ENCODE measurements at places on chromosomes 11 and 22.

DNA sequence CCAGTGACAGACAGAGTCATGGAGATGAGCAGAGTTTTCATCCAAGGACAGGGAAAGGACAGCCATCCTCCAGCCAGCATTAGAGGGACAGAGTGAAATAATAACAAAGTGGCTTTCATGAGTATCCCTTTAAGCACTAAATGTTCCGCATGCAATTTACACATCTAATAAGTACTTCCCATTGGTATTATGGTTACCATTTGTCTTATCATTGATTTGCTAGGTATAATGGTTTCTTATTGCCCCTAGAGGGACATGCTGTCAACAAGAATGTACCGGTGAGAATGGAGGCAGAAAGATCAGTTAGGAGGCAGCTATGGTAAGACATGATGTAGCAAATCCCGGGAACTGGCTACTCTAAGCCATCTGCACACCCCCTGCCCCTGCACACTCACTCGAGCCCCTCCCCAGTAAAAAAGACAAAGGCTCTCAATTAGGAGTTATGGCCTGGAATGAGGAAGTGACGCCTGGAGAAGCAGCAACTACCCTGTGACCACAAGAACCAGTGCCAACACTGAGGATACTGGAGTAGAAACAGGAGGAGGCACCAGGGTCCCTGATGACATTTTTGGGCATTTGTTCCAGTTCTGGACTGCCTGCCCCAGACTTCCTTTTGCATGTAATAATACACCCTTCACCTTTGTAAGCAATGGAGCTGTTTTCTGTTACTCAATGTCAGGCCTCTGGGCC lies 30.2 kb upstream of the HMGXB4 start:
- DNase-seq, result no peak

DNA sequence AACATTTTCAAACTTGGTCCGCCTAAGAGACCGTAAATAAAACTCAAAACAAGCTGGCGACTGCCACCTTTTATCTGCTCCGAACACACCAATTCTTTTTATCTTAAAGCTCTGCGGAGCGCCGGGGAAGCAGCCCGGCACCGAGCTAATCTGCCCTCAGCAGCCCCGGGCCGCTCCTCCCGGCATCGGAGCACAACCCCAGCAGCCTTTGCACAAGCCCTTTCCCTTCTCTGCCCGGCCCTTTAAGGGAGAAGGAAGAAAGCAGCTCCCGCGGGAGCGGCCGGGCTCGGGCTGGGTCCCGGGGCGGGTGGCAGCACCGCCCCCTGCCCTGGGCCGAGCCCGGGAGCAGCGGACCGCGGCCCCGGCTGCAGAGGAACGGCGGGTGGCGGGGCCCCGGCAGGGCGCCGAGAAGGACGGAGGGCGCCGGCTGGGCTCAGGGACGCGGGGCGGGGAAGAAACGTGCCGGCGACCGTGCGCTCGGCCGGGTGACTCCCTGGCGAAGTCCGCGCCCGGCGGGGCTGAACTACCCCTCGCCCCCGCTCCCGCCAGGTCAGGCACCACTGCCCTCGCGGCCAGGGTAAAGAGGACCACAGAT lies 133.6 kb upstream of the C11orf58 start:
- no peak for DNase-seq

GRCh38 chr11:38835966-38836365 lies 2237.9 kb upstream of the RAG2 start:
- no peak for DNase-seq

DNA sequence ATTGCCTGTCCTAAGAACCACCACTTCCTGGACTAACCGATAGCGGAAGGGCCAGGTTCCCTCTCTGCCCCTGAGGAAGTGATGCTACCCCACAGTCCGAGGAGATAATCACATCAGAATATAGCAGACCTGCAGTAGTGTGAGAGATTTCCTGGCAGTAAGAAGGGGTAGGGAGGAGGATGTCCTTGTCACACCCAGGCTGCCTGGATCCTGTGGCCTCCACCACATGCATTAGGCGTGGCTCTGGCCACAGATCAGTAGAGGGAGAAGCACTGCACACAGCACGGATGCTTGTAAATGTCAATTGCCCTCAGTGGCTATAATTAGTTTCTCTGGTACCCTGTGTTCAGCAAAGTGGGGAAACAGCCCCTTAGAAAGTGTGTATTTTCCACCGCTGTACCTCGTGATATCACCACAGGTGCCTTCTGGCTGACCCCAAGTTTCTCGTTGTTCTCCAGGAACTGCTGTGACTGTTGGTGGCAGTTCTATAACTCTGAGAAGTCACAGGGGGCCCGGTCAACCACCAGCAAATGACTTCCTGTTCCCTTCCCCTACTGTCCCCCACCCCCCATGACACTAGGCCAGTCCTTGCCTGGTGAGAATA lies 61.8 kb downstream of the UBASH3B start:
- no peak for DNase-seq

DNA sequence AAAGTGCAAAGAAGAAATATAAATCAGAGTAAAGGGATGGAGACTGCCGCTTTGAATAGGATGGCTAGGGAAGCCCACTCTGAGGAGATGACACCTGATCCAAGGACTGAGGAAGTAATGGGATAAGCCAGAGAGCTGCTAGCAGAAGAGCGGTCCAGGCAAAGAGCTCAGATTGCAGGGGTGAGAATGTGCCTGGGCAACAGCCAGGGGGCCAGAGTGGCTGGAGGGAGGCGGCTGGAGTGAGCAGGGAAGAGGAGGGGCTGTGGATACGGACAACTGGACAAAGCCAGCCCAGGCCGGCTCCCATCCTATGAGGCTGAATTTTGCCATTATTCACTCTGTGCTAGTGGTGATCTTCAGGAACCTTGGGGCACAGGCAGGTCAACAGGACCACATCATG lies 360.3 kb upstream of the SYN3 start:
- no peak for DNase-seq

DNA sequence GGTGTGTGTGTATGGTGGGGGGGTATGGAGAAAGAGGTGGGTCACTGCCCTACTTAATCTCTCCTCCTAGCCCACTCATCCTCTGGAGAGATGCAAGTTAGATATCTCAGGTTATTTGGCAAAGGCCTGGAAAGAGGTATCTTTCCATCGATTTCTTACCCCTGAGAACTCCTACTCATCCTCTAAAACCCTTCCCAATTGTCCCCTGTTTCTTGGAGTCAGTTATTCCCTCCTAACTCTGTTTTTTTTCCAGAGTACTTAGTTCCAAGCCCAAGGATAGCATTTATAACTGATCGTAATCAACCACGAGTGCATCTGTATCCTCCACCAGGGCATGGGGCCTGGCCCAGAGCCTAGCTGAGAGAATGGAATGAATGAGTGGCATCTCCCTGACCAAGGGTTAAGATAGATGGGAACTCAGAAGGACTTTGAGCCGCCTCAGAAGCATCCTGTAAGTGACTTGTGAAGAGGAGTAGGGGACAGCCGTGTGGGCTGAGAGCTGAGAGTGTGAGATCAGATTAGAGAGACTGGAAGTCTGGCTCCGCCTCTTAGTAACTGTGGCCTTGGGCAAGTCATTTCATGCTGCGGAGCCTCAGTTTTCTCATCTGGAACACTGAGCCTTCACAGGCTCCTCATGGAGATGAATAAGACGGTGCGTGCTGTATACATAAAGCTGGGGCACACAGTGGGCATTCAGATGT lies 16.2 kb downstream of the CD6 start:
- peak; percentile 27 for DNase-seq

GRCh38 chr11:119318240-119319135 lies 1.6 kb upstream of the MCAM start:
- DNase-seq, result no peak

GRCh38 chr11:72617080-72617762 lies 57.0 kb downstream of the PDE2A start:
- DNase-seq, result no peak

GRCh38 chr11:17439316-17439782 lies 37.3 kb downstream of the ABCC8 start:
- no peak for DNase-seq

DNA sequence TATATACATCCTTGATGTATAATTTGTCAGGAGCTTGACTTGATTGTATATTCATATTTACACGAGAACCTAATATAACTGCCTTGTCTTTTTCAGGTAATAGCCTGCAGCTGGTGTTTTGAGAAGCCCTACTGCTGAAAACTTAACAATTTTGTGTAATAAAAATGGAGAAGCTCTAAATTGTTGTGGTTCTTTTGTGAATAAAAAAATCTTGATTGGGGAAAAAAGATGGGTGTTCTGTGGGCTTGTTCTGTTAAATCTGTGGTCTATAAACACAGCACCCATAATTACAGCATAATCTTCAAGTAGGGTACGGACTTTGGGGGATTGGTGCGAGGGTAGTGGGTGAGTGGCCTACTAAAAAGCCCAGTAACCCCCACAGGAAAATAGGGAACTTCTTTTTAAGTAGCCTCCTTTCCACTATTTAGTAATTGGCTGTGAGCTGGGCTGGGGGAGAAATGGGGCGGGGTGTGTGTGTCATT lies 7.5 kb downstream of the MALAT1 start:
- DNase-seq, result no peak

DNA sequence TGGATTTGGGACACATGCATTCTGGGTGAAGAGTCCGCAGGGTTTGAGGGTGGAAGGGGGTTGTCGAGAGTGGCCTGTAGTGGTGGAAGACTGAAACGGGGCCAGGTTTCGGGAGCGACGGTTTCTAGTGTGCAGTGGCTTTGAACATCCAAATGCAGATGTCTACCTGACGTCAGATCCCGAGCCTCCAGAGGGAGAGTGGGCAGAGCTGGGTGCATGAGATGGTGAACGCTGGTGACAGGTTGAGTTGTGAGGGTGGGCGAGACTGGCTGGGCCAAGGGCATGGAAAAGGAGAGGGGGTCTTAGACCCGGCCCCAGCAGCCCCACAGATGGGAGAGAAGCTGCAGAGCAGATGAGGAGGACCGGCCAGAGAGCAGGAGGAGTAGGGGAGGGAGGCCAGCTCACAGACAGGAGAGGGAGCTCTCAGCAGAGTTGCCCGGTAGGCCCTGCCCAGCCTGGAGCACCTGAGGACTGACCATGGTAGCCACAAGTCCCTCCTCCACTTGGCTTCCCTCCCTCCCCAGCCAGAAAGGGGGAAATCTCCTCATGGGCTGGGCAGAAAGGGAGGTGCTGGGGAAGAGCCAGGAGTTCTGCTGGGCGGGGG lies 14.2 kb downstream of the KCNJ4 start:
- DNase-seq, result no peak

DNA sequence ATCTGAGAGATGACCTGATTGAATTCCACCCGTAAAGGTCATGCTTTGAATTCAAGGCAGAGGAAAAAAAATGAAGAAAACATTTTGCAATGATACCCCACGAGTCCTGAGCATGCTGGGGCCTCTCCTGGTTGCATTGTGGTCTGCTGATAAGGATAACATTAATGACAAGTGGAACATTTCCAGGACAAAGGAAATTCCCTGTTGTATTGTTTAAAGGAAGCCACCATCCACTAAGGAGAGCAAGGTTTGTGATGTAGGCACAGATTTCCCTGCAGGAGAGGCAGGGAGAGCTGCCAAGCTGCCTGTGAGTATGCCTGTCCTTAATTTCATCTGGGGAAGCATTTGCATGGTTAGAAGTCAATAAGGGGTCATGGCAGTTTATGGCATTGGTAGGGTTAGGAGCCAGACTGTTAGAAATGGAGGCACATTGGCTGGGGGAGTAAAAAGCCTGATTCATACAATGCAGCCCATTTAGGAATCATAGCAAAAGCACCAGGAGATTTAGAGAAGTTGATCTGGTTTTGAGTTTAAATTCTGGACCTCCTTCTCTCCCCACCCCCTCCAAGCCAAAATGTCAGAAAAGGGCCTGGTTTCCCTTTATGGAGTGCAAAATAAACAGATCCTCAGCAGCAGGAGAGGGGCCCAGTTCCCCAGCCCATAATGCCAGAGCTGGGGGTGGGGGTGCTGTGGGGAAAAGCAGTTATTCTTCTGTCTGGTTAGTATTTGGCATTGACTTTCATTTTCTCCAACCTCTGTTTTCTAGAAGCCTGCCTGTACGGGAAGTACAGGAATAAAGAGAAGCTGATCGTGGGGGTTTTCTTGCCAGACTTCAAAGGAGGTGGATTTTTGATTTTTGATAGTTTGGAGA lies 22.1 kb downstream of the FLI1 start:
- no peak for DNase-seq

DNA sequence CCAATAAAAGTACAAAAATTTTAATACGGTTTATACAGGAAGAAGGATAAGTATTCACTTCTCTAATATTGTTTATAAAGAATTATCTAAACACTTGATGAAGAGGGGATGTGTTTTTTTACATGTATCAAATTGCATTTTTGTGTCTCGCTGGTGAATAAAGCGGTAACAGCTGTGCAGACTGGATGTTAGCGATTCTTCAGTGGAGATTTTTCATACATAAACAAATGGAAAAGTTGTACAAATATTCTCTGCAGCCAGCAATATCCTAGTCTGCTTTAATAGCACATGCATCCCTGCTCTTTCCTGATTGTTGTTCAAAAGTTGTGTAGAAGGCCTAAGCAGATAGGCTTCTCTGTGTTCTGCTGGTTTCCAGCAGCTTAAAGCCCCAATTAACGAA lies 369.3 kb downstream of the SOX6 start:
- DNase-seq, result no peak

DNA sequence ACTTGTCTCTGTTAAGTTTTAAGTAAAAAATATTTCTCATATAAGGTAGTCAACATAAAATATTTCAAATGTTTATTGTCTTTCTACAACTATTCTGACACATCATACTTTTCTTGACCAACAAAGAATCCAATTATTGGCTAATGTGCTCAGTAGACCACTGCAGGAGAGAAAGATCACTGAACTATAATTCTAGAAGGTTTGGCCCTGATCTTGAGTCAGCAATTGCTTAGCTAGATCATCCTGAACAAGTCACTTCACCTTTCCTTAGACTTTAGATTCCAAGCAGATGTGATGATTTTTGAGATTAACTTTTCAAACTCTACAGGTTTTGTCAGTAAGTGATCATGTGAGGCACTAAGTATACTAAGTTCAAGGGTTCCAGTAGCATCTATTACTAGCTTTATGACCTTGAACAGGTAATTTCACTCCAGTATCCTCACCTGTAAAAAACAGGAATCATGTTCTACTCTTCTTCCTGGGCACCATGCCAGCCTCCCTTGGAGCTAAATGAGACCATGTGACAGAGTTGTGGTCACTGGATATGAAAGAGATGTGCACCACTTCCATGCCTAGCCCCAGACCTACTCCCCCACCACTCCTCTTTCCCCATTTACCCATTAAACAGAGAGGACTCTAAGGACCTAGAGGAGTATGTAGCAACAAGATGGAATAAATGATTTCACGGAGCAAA lies 17.3 kb downstream of the PGM2L1 start:
- no peak for DNase-seq

GRCh38 chr11:2982214-2982613 lies 9.9 kb downstream of the NAP1L4 start:
- no peak for DNase-seq

DNA sequence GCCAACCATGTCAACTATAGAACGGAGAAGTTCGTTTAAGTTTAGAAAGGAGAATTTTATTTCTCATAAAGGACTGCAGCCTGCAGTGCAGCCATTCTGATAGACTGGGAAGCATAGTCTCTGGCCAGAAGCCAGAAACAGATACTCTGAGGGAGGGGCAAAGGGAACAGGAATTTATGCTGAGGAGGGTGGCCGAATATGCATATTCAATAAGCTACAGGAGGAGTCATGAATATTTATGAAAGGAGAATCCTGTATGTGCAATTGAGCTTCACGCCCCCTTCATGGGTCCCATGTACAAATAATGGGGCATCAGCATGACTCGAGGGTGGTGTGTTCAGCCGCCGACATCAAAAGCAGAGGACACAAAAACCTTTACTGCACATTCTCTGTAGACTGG lies 199.9 kb downstream of the CWF19L2 start:
- DNase-seq, result no peak
